ENCODE measurements at places on chromosomes 2 and 18.

DNA sequence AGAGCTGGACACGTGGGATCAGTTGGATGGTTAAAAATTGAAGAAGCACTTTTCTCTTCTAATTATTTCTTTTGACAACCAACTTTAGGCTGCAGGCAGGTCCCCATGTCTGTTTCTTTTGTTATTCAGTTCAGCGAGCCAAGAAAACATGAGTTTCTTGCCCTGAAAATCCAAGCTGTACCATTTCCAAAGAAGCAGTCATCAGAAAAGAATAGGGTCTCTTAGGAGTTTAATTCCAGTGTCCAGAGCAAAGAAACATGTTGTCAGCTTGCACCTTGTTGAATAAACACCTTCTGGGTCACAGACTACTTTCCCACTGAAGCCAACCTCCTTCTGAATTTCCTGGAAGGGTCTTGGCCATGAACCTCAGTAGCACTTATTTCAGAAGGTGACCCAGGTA lies 170.5 kb upstream of the COPS8 start:
- DNase-seq: no peak

DNA sequence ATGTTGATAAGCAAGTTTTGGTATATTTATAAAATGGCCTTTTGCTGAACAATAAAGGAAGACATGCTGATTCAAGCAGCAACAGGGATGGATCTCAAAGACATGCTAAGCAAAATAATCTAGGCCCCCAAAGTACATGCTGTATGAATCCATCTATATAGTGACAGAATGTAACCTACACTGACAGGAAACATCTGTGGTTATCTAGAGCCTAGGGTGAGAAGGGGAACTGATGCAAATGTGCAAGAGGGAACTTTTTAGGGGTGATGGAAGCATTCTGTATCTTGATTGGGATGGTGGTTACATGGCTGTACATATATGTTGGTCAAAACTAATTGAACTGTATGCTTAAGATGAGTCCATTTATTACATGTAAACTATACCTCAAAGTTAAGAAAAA lies 24.2 kb downstream of the CNRIP1 start:
- DNase-seq: no peak

DNA sequence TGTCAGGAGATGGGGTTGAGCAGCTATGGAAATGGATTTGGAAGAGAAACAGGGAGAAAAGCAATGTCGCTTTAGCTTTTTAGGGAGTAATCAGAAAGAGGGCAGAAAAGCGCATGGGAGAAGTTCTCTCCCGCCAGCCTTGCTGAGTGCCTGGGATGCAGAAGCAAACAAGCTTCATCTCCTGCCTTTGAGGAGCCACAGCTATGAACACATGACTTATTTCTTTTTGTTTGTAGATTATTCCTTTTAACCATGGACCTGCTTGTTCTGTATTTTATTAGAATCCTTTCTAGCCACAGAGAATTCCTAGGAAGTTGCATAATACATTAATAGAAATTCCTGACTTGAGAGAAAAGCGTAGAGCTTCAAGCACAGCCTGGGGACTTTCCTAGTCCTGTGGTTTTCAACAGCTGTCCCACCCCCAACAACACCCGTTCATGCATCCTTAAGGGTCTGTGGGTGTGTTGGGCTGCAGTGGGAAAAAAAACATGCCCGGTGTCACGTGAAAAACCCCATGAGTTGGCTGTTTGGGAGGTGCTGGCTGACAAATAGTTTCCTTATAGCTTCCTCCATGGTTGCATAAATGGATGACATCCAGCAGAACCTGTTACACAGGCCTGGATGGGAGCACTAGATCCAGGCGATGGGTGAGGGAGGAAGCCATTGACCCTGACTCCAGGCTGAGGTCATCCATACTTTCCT lies 14.9 kb downstream of the SLC9A4 start:
- no peak for DNase-seq

- no peak for DNase-seq
Measured at GRCh38 chr2:158953454-158953853, 15.0 kb upstream of the TANC1 start.

- no peak for DNase-seq
Measured at GRCh38 chr18:3012136-3013023, 564 bp downstream of the LPIN2 start.

GRCh38 chr2:11348209-11348749 lies 3.8 kb upstream of the ROCK2 start:
- no peak for DNase-seq

DNA sequence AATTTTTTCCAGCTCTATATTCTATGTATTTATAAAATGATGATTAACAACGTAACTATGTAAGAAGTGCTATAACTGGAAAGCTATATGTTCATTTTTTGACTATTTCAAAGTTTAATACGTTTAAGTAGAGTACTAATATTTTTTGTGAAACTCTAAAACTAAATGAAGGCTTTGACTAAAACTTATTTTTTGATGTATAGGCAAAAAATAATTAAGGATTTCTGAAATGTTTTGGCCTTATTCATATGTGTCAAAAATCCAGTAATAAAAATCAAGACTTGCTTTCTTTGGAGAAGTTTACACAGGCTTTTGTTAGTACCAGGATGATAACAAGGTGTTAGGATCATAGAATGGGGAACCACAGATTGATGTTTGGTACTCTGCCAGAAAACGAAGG lies 58.2 kb upstream of the ZEB2 start:
- no peak for DNase-seq

DNA sequence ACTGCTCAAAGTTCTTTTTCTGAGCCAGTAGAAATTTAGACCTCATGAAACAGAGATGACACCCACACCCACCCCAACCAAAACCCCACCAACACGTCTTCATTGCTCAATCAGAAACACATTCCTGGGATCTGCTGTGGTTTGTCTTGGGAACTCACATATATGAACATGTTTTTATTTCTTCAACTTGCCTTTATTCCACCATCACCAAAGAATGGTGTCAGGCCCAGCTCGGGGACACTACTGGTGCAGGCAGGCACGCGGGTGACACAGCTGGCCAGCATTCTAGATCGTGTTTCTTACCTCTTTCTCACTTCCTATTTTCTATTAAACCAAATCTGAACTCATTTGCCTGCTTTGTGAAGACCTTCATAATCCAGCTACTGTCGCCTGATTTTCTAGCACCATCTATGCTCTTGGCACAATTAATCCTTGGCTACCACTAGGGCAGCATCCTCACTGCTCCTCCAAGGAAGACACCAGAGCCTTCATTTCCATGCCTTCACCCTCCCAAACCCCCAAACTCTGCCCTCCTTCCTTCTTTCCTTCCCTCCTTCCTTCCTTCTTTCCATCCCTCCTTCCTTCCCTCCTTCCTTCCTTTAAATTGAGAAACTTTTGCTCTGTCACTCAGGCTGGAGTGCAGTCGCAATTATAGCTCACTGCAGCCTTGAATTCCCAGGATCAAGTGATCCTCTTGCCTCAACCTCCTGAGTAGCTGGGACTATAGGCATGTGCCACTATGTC lies 157.1 kb downstream of the BCL2 start:
- DNase-seq: peak; percentile 58

DNA sequence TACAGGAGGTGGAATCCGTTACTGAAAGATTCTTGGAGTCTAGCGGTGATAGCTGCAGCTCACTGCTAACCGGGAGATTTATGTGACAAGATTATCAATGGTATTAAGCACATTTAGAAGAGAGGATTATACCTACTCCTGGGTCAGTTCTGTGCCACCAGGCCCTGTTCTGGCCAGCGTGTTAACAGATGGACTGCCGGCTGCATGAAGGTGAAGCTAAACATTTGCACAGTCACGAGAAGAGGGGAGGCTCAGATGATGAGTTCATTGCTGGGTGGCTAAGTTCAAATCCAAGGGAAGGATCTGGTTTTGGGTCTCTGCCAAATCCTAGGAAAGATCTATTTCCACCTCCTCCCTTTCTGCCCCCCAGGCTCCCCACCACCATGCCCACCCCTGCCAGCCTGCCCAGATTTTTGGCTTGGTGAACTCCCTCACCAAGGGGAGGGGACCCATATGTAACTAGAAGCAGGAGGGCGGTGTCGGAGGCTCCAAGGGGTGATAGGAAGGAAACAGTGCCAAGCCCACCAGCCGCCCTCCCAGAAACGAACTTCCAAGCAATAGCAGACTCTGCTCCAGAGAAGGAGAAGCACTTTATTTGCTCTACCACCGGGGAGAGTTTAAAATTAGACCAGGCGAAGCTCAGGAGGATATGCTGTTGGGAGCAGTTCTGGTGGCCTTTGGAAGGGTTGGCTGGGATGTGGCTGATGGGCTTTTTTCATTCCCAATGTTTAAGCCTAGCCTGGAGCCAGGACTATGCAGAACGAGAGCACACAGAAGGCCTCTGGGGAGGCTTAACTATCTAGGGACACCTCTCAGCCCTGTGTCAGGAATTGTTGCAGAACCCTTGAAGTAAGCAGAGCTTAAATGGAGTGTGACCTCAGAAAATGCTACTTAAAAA lies 200.5 kb downstream of the KLHL29 start:
- DNase-seq: no peak

DNA sequence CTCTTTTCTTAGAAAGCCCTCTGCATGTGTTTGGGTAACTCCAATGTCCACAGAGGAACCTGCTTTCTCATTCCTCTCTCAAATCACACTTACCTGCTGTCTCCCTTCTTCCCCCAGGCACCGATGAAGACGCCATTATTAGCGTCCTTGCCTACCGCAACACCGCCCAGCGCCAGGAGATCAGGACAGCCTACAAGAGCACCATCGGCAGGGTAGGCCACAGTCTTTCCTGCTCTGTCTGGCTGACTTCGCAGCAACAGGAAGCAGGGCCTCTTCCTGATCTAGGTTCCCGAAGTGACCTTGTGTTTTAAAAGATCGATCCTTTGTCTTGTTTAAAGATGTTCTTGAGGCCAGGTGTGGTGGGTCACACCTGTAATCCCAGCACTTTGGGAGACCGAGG lies 25.0 kb upstream of the GMCL1 start:
- DNase-seq: no peak

GRCh38 chr2:44169155-44169898 lies 652 bp downstream of the PPM1B start:
- DNase-seq: peak; percentile 78

GRCh38 chr2:191245869-191246531 lies 796 bp downstream of the MYO1B start:
- peak; percentile 66 for DNase-seq

DNA sequence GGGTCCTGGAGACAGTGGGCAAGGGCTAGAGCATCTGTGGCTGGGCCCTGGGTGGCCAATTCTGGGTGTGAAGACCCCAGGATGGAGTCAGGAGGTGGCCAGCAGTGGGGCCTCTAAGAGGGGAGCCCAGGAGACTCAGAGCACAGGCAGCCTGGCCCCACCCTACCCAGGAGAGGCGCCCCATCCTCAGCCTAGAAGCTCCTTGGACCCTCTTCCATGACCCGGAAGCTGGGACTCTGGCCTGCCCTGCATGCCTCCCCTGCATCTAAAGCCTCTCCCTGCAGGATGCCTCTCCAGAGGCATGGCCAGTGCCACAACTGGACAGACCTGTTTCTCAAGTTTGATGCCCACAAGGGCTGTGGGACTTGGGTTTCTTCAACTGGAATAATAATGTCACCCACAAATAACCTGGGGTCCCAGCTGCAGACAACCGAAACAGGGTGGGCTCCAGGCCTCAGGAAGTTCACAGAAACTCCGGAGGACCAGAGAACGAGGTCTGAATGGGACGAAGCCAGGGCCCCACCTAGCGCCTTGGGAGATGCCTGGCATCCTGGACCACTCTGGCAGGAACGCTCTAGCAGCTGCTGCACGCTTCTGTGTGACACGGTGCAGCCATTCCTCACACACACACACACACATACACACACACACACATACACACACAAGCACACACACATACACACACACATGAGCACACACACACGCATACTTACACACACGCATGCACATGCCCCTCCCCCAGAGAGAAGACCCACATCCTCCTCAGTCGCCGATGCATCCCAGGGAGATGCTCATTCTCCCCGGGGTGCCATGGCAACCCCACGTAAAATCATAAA lies 16.4 kb downstream of the KCNIP3 start:
- no peak for DNase-seq

DNA sequence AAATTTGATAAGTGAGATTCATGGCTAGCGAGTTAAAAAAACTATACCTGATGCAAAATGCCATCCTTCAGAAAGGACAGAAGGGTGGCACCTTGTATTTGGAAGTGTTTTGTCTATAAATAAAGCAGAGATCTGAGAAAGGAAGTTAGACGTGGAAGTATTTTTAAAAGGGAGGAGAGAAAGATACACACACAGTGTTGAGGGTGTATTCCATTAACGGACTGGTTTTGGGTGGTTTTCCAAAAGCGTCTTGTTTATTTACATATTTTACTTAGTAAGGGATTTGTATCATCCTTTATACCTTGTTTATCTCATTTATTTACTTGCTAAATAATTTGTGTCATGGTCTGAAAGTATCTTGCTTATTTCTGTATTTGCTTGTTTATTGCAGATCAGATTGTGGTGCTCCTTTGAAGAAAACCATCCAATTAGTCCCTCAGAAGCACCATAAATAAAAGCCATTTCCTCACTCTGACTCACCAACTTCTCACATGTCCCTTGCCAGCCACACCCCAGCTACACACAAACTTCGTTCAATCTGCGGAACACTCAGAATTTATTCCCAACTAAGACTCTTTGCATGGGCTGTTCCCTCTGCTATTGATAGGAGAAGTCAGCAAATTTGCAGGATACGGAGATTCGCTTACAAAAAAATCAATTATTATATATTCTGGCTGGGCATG lies 90.8 kb downstream of the FAM124B start:
- no peak for DNase-seq

DNA sequence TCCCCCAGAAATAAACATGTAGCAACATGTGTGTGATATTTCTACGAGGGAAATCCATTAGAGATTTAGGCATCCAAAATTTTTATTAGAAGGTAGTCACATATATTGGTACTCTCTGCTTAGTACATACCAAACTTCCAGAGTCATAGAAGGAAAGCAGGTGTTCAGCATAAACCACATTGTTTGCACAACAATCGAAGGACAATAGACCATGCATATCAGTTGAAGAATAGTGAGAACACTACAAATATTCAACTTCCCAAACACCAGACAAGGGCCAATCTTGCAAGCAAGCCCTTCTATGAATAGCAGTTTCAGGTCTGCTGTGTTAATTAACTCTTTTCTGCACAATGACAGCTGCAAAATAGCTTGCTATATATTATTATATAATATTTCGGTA lies 702.2 kb downstream of the ERBB4 start:
- DNase-seq: no peak

GRCh38 chr2:217954971-217955740 lies 47.6 kb downstream of the TNS1 start:
- DNase-seq: no peak

- DNase-seq: no peak
Measured at GRCh38 chr18:8400193-8400752, 209.0 kb upstream of the RAB12 start.

Measured in activated T-cell treated with anti-CD3 and anti-CD28 coated beads, Interleukin-2, amount 50 U/mL, for 24 hours (primary cell).